ENCODE measurements at places on chromosomes 3 and 15.
A peak's percentile ranks its signal among the peaks of the same experiment; 100 is the strongest.

DNA sequence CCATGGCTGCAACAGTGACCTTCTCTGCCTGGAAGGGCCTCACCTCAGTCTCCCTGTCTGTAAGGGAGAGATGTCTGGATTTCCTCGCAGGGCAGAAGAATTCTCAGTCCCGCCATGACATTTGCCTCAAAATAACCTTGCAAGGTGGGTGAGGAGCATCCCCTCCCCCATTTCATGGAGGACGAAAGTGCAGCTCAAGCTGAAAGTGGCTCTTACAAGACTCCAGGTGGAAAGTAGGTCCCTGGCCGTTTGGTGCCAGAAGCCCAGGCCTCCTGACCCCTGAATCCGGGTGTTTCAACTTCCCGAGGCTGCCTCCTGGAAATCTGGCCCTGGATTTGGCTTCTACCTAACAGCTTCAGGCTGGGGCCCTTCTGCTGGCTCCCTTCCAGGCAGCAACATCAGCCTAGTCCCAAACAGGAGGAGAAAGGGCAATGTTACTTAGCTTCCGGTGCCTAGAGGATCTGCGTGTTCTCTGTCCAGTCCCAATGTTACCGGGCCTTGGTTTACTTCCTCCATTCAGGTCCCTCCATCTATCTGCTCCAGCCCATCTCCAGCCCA, 769 bp upstream of the CSPG4 start:
- peak; percentile 38 for DNase-seq

GRCh38 chr15:94047566-94047965, 183.8 kb upstream of the MCTP2 start:
- DNase-seq = no peak

DNA sequence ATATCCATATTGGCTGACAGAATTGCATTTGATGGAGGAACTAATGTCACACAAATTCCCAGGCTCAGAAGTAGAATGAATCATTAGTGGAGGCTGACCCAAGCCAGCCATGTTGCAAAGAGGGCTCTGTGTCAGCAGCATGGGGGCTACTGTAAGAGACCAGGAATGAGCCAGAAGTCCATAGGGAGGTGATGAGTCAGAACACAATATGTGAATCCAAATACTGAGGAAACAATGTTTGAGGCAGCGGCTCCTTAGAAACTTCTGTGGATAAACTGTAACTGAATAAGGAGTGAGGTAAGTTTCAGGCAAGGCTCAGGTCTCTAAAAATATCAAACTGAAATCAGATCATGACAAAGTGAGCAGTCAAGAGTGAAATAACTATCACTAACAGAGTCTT, 170.7 kb downstream of the WDR72 start:
- DNase-seq = no peak

- no peak for DNase-seq
Observed at GRCh38 chr3:78736863-78737262, 1030.9 kb downstream of the ROBO1 start.

- no peak for DNase-seq
Observed at GRCh38 chr3:140545197-140545596, 132.7 kb upstream of the TRIM42 start.

Measured in DMS79 treated with DMSO at 0.1 percent for 48 hours (cell line).